ENCODE measurements at places on chromosomes 1 and 21. TPM values are rescaled to one million over a fixed set of nuclear protein-coding genes. Genes with fewer than 3 reads are reported as not detected.

DNA sequence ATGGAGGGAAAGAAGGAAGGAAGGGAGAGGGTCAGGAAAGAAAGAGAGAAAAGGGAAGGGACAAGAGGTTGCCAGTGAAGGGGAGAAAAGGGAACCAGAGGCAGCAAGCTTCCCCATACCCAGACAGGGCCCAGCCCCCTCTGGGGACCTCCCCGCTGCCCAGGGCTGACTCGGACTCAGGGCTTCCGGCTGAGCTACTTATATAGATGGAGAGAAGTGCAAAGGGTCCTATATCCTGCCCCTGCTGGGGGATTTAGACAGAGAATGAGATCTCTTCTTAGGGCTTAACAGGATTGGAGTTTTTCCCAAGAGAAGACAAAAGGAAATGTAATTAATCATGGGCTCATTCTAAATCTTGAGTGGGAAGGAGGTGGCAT is at the start of gene ETV3L:
ETV3L (minus strand) TSS at position 176 of the 377 bp plus-strand sequence. CDS start 285 bp downstream, outside the sequence.
- DNase-seq = no peak

YBX1 gene
- total RNA-seq = 741 TPM

DNA sequence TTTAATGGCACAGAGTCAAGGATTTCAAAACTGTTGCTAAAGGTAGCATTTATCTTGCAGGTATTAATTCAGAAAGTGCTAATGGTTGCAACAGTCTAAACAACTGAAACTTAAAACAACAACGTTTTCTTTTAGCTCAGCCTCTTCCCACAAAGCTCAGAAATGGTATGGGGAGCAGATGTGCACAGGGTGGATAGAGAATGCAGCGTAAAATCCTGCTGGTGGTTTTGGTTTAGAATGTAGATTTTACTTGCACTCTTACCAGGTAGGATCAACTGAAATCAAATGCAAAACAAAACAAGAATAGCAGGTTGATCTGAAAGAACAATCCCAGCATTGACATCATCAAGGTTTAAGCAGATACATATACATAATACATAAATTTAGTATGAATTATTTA is 3.8 kb upstream of the LRRC8C start:
- DNase-seq = no peak

DNA sequence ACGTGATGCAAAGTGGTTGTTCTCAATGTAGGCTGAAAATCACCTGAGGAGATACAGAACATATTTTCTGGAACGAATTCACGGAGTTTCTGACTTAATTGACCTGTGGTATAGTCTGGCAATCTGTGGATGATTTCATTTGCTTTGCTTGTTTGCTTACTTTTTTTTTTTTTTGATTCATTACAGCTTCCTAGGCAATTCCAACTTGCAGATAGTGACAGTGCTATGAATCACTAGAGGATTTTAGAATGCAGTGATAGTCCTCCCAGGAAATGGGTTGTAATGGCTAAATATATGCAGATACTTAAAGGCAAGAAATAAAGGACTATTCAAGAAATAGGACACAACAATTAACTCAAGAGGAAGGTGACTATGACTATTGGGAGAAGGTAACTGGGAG is 1378.1 kb upstream of the PRMT6 start:
- DNase-seq = no peak

- no peak for DNase-seq
Measured at GRCh38 chr1:56531624-56532349, 47.6 kb downstream of the PLPP3 start.

DNA sequence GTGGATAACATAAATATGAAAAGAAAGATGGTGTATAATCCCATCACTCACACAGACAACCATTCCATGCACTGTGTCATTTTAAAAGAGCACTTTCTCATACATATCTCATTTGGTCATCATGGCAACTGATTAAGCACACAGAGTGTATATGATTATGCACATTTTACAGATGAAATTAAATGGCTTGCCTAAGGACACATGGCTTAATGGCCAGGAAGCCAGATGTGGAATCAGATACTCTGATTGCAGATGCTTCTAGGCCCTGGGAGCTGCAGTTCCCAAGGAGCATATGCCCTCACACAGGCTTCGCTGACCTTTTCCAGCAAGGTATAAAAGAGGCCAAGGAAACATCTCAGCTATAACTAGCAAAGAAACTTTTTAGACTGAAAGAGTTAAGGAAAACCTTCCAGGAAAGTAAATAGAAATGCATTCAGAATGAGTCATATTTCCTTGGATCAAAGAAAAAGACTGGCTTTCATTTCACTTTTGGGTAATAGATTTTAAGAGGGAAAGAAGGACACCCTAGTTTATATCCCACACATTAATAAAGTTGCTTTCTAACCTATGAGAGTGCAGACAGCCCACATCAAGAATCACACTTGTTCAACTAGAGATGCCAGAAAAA is 19.6 kb upstream of the FAM89A start:
- DNase-seq = no peak

DNA sequence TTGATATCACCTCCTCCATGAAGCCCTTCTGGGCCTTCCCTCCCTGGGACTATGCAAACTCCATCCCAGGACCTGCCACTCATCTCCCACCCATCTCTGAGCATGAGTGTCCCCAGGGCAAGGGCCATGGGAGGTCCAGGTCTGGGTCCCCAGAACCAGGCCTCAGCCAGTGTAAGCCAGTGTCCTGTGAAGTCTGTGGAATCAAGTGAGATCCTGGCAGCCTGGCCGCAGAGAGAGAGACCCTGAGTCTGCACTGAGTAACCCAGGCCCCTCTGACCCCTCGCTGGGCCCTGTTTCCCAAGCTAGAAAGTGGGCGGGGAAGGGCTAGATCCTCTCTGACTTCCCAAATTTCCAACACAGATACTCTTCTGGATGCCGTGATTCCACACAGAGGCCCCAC is 132.7 kb downstream of the DMRTB1 start:
- DNase-seq = no peak

DNA sequence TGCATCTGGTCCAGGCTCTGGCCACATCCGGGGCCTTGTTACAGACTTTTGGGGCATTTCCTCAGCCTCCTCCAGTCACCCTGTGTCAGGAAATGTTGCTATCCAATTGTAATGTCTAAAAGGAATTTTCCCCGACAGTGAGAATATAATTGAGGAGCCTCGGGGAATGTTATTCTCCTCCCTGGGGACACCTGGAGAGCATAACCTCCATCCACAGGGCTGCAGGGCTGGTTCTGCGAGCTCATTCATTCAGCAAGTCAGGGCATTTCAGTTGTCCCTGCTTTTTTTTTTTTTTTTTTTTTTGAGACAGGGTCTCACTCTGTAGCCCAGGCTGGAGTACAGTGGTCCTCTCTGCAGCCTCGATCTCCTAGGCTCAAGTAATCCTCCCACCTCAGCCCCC is 72.6 kb downstream of the MDM4 start:
- DNase-seq = no peak

DNA sequence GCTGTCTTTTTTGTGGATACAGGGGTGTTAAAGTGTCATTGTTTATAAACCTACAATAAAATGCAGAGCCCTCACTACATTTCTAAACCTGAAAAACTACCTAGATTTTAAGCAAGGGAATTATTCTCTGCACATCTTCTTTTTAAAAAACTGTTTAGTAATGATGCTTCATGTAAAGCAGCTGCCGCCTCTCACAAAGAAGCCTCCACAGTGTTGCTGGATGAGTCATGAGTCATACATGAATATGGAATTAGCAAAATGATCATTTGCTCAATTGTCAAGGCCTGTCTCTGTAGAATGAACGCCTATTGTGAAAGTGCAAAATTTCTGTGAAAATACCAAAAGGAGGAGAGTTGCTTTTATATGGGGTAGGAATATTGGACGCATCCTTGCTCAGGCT is 259.5 kb upstream of the CHRM3 start:
- DNase-seq = no peak

- no peak for DNase-seq
Measured at GRCh38 chr1:54237586-54237985, 37.6 kb downstream of the MRPL37 start.

GBP6 gene
- total RNA-seq = 0.26 TPM

DNA sequence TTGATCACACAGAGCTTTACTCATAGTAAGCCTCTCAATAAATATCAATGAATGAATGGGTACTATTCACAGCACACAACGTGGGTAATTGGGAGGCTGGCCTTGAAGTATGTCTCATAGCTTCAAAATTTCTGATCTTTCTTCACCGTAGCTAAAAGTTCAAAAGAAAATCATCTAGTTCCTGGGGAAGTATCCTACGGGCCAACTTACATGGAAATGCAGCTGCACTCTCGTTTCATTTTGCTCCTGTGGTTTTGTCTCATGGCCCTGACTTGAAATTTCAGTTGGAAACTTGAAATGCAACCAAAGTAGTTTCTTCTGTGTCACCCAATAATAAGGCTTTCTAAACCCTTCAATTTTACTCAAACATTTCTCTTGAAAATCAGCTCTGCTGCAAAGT is 76.1 kb upstream of the CNIH3 start:
- DNase-seq = no peak

- DNase-seq = no peak
Measured at GRCh38 chr1:92315766-92316599, 17.1 kb downstream of the RPAP2 start.

- no peak for DNase-seq
Measured at GRCh38 chr1:180560868-180561600, 2.3 kb downstream of the OVAAL start.

DNA sequence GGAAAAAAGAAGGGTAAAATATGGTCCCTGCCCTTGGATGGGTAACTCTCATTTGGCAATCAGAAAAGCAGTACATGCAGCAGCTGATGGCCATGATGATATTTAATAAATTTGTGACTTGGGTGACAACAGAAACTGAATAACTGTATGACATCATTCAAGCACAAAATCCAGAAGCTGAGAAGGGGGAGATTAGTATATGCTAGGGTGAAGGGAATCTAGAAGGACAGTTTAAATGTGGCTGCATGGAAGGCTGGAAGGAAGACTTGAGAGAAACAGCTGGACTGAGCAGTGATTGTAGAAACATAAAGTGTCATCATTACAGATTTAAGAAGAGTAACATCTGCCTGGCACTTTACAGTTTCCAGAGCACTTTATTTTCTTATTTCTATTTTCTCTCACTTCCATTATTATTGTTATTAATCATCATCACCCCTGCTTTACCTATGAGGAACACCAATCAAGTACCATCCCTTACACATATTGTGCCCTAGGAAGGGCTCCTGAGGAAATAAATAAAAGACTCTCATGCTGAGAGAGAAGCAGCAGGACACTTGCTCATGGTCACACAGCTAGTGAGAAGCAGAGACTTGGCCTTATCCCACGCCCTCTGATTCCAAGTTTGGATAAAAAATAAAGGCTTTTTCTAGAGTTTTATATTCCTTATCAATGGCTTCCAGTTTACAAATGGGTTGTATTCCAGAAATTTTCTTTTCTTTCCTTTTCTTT is 207.2 kb downstream of the PBX1 start:
- no peak for DNase-seq

DNA sequence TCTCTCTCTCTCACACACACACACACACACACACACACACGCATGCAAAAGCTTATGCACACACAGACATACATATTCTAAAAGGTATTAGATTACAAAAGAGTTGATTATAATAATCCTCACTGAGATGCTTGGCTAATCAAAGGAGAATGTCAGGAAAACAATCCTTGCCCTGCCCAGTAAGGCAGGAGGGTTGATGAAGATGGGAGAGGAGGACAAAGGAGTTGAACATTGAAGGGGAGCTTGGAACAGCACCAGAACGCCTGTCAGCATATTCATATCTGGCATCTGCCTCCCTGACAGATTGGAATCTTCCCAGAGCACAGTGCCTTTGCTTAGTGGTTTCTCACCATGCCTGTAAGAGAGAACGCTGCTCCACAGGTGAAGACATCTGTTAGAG is 68.6 kb upstream of the PALMD start:
- DNase-seq = no peak

- DNase-seq = no peak
Measured at GRCh38 chr1:98920441-98921110, 84.1 kb downstream of the PLPPR5 start.

GRCh38 chr21:42471716-42472330 is 24.2 kb downstream of the RSPH1 start:
- no peak for DNase-seq

TNFRSF8 gene
- 1.9 TPM for total RNA-seq

- DNase-seq = peak; percentile 20
Measured at GRCh38 chr1:29354511-29355098, 118.3 kb downstream of the PTPRU start.

- no peak for DNase-seq
Measured at GRCh38 chr1:27152829-27153548, 1.9 kb downstream of the SLC9A1 start.

DNA sequence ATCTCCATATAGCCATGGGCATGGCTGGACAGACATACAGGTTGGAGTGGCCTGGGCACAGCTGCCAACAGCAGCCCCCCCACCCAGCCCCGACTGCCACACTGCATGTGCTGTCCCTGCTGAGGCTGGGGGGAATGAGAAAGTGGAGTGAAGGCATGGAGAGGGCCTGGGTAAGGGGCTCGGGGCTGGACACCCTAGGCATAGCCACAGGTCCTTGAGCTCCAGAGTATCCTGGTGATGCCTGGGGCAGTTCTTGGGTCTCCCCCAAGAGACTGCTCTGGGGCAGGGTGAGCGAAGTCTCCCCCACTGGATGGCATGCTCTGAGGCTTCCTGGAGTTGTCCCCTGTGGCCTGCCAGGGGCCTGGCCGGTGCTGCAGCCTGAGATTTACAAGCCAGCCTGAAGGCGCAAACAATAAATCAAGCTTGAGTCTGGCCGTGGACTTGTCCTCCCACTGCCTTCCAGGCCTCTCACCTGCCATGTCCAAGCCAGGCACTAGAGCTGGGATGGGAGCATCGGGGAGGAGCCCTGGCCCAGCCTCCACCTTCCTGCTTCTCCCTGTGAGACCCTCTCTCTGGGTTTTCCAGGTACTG is 53.6 kb downstream of the FOXO6 start:
- DNase-seq = no peak

HAPLN2 gene
- total RNA-seq = 1.3 TPM

DNA sequence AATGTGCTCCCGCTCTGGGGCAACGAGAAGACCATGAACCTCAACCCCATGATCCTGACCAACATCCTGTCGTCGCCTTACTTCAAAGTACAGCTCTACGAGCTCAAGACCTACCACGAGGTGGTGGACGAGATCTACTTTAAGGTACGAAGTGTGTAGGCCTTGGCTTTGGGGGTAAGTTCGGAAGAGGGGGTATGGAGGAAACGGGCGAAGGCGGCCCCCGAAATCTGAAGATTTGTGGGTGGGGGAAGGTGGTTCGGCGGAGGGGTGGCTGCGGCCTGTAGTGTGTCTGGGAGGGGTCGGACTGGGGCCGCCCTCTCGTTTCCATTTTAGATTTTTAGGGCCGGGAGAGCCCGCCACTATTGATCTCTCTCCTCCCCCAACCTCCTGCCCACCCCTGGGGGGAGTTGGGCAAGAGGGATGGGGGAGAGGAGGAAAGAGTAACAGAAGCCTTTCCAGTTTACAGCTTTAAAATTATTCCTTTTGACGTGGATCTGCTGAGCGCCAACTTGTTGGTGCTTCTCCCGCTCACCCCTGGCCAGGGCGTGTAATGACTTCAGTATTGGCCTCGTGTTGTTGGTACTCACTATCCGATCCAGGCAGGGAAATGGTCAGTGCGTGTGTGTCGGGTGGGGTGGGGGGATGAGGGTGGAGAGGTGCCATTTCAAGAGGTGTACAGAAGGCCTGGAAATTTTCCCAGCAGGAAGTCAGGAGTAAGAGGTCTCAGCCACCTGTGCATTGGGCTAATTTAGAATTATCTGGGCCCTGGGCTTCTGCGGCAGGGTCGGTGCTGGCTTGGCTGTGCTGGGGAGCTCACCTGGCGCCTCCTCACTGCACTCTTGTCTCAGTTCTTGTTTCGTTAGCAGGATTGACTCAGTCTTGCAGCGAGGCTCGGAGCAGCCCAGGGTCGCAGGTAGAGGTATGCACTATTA is 880 bp downstream of the PRPF38B start:
- peak; percentile 24 for DNase-seq

Data from endothelial cell (in vitro differentiated cells).